Tibial nerve (tissue), 4 donors: ENCODE measurements at places on chromosomes 12 and 14. TPM values are rescaled to one million over a fixed set of nuclear protein-coding genes. Genes with fewer than 3 reads are reported as not detected.

- no peak for DNase-seq
Observed at GRCh38 chr14:59321626-59321949, 133.1 kb downstream of the DAAM1 start.

AKAP5 gene
- 0.22 TPM for total RNA-seq

GRCh38 chr12:42790761-42791151 is 201.2 kb upstream of the PRICKLE1 start:
- DNase-seq = no peak

RNU4-1 gene
- under 0.01 TPM for total RNA-seq

DNA sequence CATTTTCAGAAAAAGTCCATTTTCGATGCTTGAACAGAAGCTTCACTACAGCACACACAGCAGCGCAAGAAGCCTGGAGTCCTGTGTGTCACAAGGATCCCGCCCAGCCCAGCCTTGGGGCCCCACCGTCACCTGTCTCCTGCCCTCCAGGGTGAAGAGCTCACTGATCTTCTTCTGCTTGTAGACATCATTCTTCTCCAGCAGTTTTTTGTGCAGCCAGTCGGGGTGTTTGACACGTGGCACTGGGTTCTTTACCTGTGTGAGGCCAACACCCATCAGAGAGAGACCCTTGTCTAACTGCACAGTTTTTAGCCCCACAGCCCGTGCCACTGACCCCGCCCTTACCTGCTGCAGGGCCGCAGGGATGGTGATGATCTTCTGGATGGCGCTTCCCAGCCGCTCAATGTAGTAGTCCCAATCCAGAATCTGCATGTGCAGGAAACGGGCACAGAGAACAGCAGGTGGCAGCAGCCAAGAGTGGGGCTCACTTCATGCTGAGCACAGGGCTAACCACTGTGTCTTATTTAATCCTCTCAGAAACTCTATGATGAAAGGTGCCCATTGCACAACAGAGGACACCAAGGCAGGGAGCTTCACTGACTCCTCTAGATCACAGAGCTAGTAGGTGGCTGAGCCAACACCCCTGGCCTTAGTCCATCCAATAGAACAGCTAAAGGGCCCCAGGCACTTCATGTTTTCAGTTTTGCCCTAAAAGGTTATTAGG is 30.0 kb downstream of the POLE start:
- no peak for DNase-seq

- DNase-seq = no peak
Observed at GRCh38 chr12:8553088-8553627, 12.5 kb upstream of the CLEC4E start.

RFLNA gene
- total RNA-seq = 11.4 TPM

DNA sequence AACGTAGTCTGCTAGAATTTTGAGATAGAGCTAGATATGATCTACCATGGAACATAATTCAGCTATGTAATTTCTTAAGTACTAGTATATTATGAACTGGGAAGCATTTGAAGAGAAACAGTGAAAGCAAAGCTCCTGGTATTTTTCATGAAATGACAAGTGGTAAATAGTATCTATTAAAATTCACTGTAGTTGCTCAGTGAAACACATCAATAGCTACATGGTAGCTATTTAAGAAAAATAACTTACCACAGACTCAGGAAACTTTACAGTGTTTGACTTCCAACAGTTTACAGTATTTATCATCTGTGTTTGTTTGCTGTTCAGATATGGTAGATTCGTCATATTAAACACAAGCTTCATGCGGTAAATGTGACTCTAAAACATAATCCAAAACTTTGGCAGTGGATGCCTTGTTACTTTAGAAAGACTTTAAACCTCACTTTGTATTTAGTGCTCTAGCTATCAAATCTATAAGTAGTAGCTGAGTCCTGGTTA is 25.2 kb downstream of the WNK1 start:
- DNase-seq = no peak
